ENCODE measurements at places on chromosomes 2 and 18. TPM values are rescaled to one million over a fixed set of nuclear protein-coding genes. Genes with fewer than 3 reads are reported as not detected.

- no peak for DNase-seq
- no peak overlapping the region for H3K4me3 ChIP-seq
- H3K4me1 ChIP-seq = peaks cover 10% of the 10 kb centered on the region
- H3K27me3 ChIP-seq = no peaks in the 10 kb centered on the region
These were observed 127.1 kb downstream of the CAPN13 start for GRCh38 chr2:30680121-30680520.

DNA sequence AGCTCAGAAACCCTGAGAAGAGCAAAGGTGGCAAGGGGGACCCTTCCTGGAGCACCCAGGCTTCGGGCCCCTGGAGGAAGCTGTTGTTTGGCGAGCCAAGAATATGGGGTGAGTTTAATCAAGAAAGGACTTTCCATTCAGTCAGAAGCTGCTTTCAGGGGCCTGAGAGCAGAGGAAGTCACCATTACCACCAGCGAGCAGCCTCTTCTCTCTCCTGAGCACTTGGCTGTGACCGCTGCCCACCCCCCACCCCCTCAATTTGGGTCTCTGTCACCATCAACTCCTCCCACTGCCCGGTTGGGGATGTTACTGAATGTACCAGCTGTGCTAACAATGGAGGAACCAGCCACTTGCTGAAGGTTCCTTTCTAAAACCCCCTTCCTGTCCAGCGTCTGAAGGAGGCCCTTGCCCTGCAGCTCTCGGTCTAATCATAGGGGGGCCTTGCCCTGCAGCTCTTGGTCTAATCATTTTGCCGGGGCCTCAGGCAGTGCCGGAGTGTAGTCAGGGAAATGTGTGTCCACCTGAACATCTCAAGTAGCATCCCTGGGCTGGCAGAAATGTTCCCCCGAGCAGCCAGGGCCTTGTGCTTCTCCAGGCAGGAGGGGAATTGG is 943 bp downstream of the INPP5D start:
- H3K27ac ChIP-seq = peak overlapping the region; percentile 87
- peaks cover 57% of the 10 kb centered on the region for H3K4me1 ChIP-seq
- peaks cover 45% of the 10 kb centered on the region for H3K36me3 ChIP-seq
- peak overlapping the region; percentile 96 for H3K4me3 ChIP-seq

- no peaks in the 10 kb centered on the region for H3K36me3 ChIP-seq
- no peak overlapping the region for H3K4me3 ChIP-seq
- H3K4me1 ChIP-seq = peaks cover 13% of the 10 kb centered on the region
- no peaks in the 10 kb centered on the region for H3K27me3 ChIP-seq
- no peak overlapping the region for H3K27ac ChIP-seq
- DNase-seq = no peak
These were observed 152.2 kb upstream of the VRK2 start for GRCh38 chr2:57894381-57894780.

- H3K27me3 ChIP-seq = no peaks in the 10 kb centered on the region
- no peak for DNase-seq
- H3K4me1 ChIP-seq = no peaks in the 10 kb centered on the region
- no peaks in the 10 kb centered on the region for H3K36me3 ChIP-seq
- H3K4me3 ChIP-seq = no peak overlapping the region
These were observed 209.9 kb downstream of the LNPK start for GRCh38 chr2:175792199-175792598.

GRCh38 chr2:171524018-171524401 is 1.7 kb downstream of the CYBRD1 start:
- peak overlapping the region; percentile 59 for H3K4me3 ChIP-seq
- DNase-seq = no peak
- peaks cover 55% of the 10 kb centered on the region for H3K27me3 ChIP-seq
- peaks cover 22% of the 10 kb centered on the region for H3K4me1 ChIP-seq

CCDC141 gene
- 38.8 TPM for total RNA-seq

ALK gene
- total RNA-seq = not detected

CHRND gene
- total RNA-seq = not detected

Data from activated B cell treated with CpG ODN at 0.5 μM for 24 hours (primary cell).